ENCODE measurements at places on chromosomes 1 and 21.
A peak's percentile ranks its signal among the peaks of the same experiment; 100 is the strongest.

DNA sequence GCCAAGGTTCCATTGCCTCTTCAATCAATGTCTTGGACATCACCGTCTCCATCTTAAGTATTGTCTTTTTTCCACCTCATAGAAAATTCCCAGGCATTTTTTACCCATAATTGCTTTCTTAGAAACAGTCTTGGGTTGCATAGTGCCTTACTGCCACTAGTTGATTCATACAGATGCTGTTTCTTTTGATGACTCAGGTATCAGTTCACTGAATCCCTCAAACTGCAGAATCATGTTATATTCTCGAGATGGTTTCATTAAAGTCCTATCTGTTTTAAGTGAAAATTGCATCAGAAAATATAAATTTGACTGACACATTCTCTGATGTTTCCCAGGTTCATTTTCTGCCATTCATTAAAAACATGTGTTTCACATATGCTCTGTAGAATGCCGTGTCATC is 1489.1 kb downstream of the BRINP3 start:
- no peak for DNase-seq

DNA sequence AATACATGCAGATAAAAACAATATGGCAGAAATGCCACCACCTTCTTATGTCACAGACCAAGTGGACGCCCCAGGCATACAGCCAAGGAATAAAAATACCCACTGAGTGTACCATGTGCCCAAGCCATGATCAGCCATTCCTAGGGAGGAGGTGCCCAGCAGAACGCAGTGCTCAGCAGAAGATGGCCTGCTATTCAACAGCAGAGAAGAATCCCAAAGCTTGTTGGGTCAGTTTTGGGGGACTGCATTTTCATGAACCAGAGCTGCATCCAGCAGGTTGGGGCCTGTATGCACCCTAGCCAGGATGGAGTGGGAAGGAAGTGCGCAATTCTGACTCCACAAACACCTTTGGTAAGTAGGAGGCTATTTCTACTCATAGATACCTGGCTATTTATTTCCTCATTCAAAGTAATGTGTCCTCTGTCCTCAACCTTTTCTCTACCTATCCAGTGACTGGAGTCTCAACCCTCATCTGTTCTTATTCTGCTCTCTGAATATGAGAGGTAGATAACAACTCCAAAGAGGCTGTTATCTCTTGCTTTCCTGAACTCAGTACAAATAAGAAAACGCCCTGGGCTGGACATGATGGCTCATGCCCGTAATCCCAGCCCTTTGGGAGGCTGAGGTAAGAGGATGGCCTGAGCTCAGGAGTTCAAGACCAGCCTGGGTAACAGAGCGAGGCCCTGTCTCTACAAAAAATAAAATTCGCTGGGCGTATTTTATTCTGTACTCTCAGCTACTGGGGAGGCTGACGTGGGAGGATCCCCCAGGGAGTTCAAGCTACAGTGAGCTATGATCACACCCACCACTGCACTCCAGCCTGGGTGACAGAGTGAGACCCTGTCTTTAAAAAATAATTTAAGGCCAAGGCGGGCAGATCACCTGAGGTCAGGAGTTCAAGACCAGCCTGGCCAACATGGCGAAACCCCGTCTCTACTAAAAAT is 2.5 kb upstream of the PLEKHM2 start:
- no peak for DNase-seq

DNA sequence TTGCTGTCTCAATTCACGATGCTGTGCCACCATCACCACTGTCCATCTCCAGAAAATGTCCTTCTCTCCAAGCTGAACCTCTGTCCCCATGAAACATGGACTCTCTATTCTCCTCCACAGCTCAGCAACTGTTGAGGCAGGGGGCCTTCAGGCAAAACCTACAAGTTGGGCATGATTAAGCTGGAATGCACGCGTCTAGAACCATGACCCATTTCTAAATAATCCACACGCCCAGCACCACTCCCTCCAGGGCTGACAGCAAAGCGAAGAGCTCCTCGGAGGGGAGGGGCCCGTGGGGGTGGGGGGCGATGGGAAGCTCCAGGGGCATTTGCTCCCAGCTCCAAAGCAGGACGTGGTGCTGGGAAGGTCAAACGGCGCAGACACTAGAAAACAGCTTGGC is 3.3 kb upstream of the HES5 start:
- peak; percentile 72 for DNase-seq

DNA sequence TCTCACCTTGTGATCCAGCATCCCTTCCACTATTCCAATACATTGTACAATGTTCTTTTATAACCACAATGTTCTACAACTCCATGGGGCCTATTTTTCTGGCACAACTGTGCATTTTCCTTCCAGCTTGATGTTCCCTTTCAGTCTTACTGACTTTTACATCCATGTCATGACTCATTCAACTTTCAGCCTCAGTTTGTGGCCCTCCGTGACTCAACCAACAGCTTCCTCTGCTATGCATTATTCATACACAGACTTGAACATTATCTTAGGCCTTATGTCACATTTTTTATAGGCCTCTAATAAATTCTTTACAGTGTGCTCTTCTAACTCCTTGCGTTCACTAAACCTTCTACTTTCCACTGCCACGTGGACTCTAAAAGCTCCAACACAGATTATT is 119.4 kb upstream of the PRMT6 start:
- DNase-seq, result peak; percentile 40

GRCh38 chr1:17516303-17517214 is 22.9 kb upstream of the ARHGEF10L start:
- DNase-seq, result no peak

DNA sequence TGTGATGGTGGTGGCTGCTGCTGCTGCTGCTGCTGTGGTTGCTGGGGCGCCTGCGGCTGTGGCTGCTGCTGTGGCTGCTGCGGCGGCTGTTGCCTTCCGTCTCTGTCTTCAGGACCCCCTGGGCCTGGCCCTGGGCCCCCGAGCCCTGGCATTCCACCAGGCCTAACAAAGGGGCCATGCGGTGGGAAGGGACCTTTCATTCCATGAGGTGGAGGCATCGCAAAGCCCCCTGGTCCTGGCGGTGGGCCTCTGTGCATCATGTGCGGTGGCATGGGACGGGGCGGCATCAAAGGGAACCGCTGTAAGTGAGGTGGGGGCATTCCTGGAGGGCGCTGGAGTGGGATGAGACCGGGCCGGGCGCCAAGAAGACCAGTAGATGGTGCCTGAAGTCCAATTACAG is 12.4 kb downstream of the SOD1 start:
- no peak for DNase-seq

- DNase-seq, result peak; percentile 83
Observed at GRCh38 chr1:111592389-111593361, 26.9 kb upstream of the RAP1A start.

DNA sequence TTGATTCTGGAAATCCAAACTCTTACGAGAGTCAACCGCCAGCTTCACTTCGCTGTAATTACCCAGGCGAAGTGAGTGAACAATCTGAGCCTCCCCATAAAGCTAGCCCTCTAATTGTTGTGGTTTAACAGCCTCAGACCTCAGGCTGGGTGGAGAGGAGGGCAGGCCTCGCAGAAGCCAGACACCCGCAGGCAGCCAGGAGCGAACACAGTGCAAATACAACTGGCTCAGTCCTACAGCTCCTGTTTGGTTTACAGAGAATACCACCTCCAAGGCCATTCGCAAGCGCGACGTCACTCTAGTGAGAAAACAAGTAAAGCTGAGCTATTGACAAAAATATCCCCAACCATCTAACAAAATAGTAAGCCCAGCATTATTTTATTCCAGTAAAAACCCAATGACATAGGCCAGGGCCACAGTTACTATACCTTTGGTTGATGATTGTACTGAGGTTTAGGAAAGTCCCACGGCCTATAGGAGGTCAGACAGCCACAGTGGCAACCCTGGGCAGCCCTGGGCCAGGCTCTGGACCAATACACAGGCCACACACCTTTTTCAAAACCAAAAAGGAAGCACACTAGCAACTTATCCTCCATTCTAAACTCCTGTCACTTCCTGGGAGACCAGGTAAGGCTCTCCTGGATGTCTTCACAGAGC is 163.3 kb downstream of the ETS2 start:
- DNase-seq, result no peak

DNA sequence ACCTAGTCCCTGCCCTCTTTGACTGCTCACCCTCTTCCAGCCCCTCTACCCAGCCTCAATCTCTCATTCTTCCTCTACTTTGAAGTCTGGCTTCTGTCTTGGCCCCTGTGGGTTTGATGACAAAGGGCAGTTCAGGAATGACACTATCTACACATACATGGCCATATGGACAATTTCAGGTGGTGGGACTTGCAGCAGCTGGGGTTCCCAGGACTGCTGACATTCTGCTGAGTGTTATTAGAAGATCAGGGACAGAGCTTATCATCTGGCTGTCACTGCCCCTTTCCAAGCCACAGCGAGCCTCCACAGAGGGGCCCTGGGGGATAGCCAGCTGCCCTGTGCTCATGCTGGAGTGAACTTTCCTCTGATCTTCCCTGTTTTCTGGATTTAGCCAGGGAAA is 97.4 kb upstream of the IPO9 start:
- DNase-seq, result no peak

GRCh38 chr21:38205940-38206339 is 50.9 kb upstream of the KCNJ15 start:
- no peak for DNase-seq

GRCh38 chr1:25467193-25467592 is 36.5 kb downstream of the MACO1 start:
- DNase-seq, result no peak

- DNase-seq, result no peak
Observed at GRCh38 chr1:168437821-168438220, 106.0 kb downstream of the XCL2 start.

- DNase-seq, result no peak
Observed at GRCh38 chr21:26107429-26107828, 63.1 kb downstream of the APP start.

- no peak for DNase-seq
Observed at GRCh38 chr21:8991088-8991907, 1530.1 kb upstream of the TPTE start.

GRCh38 chr1:25971066-25971810 is 26.6 kb downstream of the PAFAH2 start:
- no peak for DNase-seq

- DNase-seq, result no peak
Observed at GRCh38 chr1:46438346-46438745, 44.2 kb downstream of the FAAH start.

- DNase-seq, result no peak
Observed at GRCh38 chr1:26330276-26330675, 12.5 kb downstream of the CD52 start.

- DNase-seq, result no peak
Observed at GRCh38 chr1:158147401-158147800, 33.3 kb upstream of the CD1D start.

GRCh38 chr1:59107916-59108315 is 189.0 kb upstream of the FGGY start:
- no peak for DNase-seq

- DNase-seq, result no peak
Observed at GRCh38 chr1:96674915-96675314, 46.7 kb upstream of the PTBP2 start.

DNA sequence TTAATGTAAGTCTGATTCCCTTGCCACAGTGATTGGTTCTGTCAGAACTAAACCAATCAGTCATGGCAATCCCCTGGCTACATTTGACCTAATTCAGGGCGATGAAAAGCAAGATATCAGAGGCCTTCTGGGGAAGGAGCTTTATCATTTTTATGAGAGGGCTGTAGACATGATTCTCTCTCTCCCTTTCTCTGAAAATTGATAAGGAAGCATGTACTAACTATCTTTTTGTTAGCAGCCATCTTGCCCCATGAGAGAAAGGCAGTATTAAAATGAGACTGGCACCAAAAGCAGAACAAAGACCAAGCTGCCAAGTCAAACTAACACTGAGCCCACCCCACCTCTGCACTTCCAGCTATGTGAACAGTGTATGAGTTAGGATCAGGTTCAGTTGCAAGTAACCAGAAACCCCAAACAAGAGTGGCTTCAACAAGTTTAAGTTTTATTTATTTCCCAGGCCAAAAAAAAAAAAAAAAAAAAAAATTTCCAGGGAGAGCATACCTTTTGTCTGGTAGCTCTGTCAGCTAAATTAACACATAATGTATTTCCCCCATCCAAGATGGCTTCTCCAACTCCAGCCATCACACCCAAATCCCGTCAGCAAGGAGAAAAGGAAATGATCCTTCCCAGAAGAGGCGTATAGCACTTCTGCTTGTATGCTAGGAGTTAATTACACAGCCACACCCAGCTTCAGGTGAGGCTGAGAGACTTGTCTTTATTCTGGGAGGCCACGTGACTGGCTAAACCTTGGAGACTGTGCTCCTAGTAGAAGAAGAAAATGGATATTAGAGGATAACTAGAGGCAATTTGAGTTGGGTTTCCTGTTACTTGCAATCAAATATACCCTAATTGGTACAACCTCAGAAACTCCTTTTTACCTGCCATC is 105.8 kb upstream of the RALGPS2 start:
- DNase-seq, result no peak

DNA sequence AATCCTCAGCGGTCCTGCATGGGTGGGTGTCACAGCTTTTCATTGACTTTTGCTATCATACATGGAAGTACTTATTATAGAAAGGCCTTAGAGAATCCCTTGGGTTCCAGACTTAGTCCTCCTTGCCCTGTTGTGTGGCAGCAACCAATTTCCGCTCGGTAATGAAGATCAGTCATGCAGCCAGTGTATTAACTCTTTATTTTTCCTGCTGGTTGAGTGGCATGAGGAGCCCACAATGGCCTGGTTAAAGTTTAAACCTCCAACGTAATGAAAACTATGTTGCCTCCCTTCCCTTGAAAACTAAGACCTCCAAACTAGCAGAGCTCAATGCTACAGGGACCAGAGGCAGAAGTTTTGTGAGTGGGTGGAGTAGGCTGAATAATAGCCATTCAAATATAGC is 20.0 kb downstream of the CITED4 start:
- DNase-seq, result no peak

Measured in GM03348 (cell line).